Cardiac muscle cell (in vitro differentiated cells and primary cell): ENCODE measurements at places on chromosomes 7 and 10. TPM values are rescaled to one million over a fixed set of nuclear protein-coding genes. Genes with fewer than 3 reads are reported as not detected.

The PNLIP gene
- not detected in 2 replicates for total RNA-seq

The TSPAN12 gene
- total RNA-seq, result 3.7 and 6.7 TPM in 2 replicates

The FGFBP3 gene
- total RNA-seq, result 7.2 and 14.2 TPM in 2 replicates

The BNIP3 gene
- 1,301 and 1,791 TPM in 2 replicates for total RNA-seq

The KCP gene
- 0.49 and 1.2 TPM in 2 replicates for total RNA-seq

The UTF1 gene
- total RNA-seq, result not detected in 2 replicates

The SUFU gene
- total RNA-seq, result 11.3 and 14.2 TPM in 2 replicates

The TMEM168 gene
- 16.1 and 24.7 TPM in 2 replicates for total RNA-seq

The ITIH5 gene
- 0.11 and 0.60 TPM in 2 replicates for total RNA-seq

DNA sequence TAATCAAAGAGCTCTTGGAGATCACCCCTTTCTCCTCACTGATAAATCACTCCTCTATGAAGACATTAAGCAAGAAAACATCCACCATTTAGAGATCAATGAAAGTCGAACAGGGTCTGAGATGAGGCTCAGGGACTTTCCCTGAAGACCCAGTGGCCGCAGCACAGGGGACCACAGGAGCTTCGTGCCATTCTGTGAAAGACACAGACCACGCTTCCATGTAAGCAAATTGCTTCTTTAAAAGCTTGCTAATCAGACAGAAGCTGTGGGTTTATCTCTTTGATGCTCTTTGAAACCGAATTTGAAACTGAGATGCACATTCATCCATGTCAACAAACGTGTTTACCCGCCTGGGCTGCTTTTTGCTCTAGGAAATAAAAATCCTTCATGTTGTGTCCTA lies 231.9 kb upstream of the PPP2R2D start:
- no peak for DNase-seq
- H3K27ac ChIP-seq, result no peak overlapping the region
- no peak overlapping the region for H3K4me3 ChIP-seq
- no peaks in the 10 kb centered on the region for H3K4me1 ChIP-seq

GRCh38 chr10:48913674-48914073 lies 26.0 kb downstream of the LRRC18 start:
- H3K27ac ChIP-seq, result no peak overlapping the region
- peaks cover 4% of the 10 kb centered on the region for H3K4me1 ChIP-seq

DNA sequence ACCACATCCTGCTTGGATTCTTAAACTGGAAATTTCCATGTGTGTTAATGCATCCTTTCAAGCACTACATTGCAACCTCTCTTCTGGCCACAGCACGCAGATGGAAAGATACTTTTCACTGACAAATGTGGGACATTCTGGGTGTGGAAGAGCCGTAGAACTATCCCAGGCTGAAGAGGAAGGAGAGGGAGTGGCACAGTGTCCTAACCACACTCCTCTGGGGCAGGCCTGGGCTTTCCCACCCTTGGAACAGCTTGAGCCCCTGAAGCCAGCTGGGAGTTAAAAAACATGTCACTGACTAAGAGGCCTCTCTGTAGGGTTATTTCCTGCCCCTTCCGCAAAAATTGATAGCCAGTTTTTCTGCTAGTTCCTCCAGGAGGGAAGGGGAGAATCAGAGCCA lies 34.0 kb upstream of the DNMBP start:
- H3K36me3 ChIP-seq, result no peaks in the 10 kb centered on the region
- H3K4me1 ChIP-seq, result no peaks in the 10 kb centered on the region
- H3K4me3 ChIP-seq, result no peak overlapping the region
- no peaks in the 10 kb centered on the region for H3K27me3 ChIP-seq
- DNase-seq, result no peak

DNA sequence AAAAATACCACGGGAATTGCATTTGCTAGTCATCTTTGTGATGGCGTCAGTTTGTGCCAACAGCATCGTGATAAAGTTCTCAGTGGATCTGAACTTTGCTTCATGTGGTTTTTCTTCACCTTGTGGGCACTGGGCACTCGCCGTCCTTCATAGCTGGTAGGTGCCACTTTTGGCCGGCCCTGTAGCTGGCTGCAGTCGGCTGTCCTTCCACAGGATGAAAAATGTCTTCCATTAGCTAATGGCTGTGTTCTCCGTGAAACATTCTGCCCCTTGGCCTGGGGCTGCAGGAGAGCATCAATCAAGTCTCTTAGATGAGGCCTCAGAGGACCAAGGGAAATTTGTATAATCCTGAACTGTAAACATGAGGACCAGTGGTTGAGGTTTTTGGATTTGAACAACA lies 145.3 kb downstream of the DYNC1I1 start:
- H3K4me1 ChIP-seq, result no peaks in the 10 kb centered on the region
- no peaks in the 10 kb centered on the region for H3K36me3 ChIP-seq
- no peaks in the 10 kb centered on the region for H3K27me3 ChIP-seq
- DNase-seq, result no peak
- H3K27ac ChIP-seq, result no peak overlapping the region
- no peak overlapping the region for H3K4me3 ChIP-seq

DNA sequence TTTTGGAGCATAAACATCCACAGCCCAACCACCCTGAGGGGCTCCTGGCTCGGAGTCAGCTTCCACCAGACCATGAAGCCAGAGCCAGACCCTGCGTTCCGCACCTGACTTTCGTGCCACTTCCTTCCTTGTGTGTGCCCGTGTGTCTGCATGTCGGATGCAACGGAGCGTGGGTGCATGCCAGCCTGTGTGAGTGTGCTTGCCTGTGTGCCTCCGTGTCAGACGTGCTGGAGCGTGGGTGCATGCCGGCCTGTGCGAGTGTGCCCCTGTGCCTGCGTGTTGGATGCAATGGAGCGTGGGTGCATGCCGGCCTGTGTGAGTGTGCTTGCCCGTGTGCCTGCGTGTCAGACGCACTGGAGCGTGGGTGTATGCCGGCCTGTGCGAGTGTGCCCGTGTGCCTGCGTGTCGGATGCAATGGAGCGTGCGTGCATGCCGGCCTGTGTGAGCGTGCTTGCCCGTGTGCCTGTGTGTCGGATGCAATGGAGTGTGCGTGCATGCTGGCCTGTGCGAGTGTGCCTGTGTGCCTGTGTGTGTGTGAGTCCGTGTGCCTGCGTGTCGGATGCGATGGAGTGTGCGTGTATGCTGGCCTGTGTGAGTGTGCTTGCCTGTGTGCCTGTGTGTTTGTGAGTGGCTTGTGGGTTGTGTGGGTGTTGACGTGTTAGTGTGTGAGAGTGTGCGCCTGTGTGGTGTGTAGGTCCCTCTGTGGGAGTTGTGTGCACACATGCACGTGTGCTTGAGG lies 28.1 kb upstream of the KNDC1 start:
- no peaks in the 10 kb centered on the region for H3K27me3 ChIP-seq
- H3K4me3 ChIP-seq, result no peak overlapping the region
- no peak for DNase-seq
- no peak overlapping the region for H3K27ac ChIP-seq

GRCh38 chr10:78205457-78206016 lies 171.9 kb downstream of the RPS24 start:
- H3K36me3 ChIP-seq, result no peaks in the 10 kb centered on the region
- H3K27me3 ChIP-seq, result no peaks in the 10 kb centered on the region
- H3K4me3 ChIP-seq, result no peak overlapping the region
- no peaks in the 10 kb centered on the region for H3K4me1 ChIP-seq
- DNase-seq, result no peak

DNA sequence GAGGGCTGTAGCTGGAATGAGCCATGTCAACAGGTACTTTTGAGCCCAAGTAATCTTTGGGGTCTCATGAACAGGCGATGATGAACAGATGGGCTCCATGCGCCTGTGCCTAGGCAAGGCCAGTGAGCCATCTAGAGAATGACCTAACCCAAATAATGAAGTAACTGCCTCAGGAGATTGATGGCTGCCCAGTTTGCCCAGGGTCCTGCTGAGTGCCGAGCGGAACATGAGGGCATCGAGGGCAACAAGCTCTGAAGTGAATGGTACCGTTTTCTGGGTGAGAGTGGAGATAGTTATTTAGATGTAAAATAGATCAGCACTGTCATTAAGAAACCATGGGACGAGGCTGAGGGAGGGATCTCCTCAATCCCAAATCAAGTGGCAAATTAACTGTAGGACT lies 77.9 kb downstream of the EZH2 start:
- peak overlapping the region; percentile 58 for H3K27ac ChIP-seq
- no peak for DNase-seq
- no peaks in the 10 kb centered on the region for H3K27me3 ChIP-seq
- no peaks in the 10 kb centered on the region for H3K4me1 ChIP-seq
- H3K36me3 ChIP-seq, result peaks cover 21% of the 10 kb centered on the region

GRCh38 chr10:61825628-61826027 lies 75.9 kb upstream of the ARID5B start:
- no peak for DNase-seq
- H3K4me3 ChIP-seq, result no peak overlapping the region
- no peak overlapping the region for H3K27ac ChIP-seq
- H3K36me3 ChIP-seq, result no peaks in the 10 kb centered on the region
- no peaks in the 10 kb centered on the region for H3K27me3 ChIP-seq

- no peak overlapping the region for H3K4me3 ChIP-seq
- H3K36me3 ChIP-seq, result no peaks in the 10 kb centered on the region
- H3K27ac ChIP-seq, result no peak overlapping the region
Observed at GRCh38 chr10:69315100-69315542, 36.8 kb downstream of the HK1 start.

DNA sequence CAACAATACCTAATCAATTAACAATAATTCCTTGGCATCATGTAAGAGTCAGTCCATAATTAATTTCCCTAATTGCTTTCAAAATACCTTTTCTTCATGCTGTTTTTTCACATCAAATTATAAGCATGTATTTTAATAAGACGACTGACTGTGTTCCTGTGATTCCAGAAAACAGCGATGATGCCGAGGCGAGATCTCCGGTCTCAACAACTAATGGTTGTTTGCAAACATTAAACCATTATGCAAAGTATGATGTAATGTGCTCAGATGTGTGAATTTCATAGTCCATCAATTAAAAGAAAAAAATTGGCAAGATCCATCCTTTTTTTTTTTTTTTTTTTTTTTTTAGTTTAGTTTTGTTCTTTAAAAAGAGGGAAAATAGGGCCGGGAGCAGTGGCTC lies 44.5 kb upstream of the PIP4K2A start:
- no peak overlapping the region for H3K4me3 ChIP-seq
- no peaks in the 10 kb centered on the region for H3K36me3 ChIP-seq
- no peaks in the 10 kb centered on the region for H3K4me1 ChIP-seq
- no peaks in the 10 kb centered on the region for H3K27me3 ChIP-seq
- H3K27ac ChIP-seq, result no peak overlapping the region

DNA sequence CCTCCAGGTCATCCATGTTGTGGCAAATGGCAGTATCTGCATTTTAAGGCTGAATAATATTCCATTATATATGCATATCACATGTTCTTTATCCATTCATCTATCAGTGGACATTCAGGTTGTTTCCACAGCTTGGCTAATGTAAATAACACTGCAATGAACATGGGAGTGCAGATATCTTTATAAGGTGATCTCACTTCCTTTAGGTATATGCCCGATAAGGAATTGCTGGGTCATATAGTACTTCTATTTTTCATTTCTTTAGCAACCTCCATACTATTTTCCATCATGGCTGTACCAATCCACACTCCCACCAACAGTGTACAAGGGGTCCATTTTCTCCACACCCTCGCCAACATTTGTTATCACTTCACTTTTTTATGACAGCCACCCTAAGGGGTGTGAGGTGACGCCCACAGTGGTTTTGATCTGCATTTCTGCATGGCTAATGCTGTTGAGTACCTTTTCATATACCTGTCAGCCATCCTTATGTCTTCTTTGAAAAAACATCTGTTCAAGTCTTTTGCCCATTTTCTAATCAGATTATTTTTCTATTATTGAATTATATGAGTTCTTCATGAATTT lies 18.9 kb downstream of the ABI1 start:
- H3K4me3 ChIP-seq, result no peak overlapping the region
- peaks cover 25% of the 10 kb centered on the region for H3K4me1 ChIP-seq
- no peaks in the 10 kb centered on the region for H3K27me3 ChIP-seq

GRCh38 chr7:81470724-81471379 lies 299.0 kb downstream of the HGF start:
- peaks cover 18% of the 10 kb centered on the region for H3K4me1 ChIP-seq
- no peak overlapping the region for H3K4me3 ChIP-seq
- DNase-seq, result peak; percentile 87
- H3K27ac ChIP-seq, result peak overlapping the region; percentile 74

- H3K4me1 ChIP-seq, result peaks cover 8% of the 10 kb centered on the region
- no peaks in the 10 kb centered on the region for H3K27me3 ChIP-seq
- DNase-seq, result no peak
- H3K36me3 ChIP-seq, result no peaks in the 10 kb centered on the region
- H3K4me3 ChIP-seq, result no peak overlapping the region
Observed at GRCh38 chr7:131525820-131526219, 30.6 kb downstream of the PODXL start.

DNA sequence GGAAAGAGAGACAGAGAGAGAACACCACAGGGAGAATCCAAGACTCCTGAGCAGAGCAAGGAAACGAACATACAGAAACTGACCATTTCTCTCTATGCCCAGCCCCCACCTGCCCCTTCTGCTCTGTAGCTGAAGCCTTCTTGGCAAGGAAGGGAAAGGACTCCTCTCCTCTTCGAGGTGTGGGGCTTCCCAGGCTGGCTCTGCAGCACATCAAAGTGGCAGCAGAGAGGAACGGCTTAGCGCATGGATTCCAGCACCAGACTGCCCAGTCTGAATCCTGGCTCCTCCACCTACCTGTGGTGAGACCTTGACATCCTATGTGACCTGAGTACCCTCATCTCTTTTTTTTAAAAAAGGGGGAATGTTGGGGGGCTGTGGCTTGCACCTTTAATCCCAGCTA lies 69.4 kb downstream of the SH3PXD2A start:
- H3K4me3 ChIP-seq, result no peak overlapping the region
- H3K4me1 ChIP-seq, result peaks cover 54% of the 10 kb centered on the region
- H3K27ac ChIP-seq, result no peak overlapping the region
- H3K27me3 ChIP-seq, result no peaks in the 10 kb centered on the region
- no peak for DNase-seq

GRCh38 chr7:132547821-132548220 lies 28.4 kb downstream of the PLXNA4 start:
- no peak overlapping the region for H3K27ac ChIP-seq
- H3K4me1 ChIP-seq, result no peaks in the 10 kb centered on the region
- H3K4me3 ChIP-seq, result no peak overlapping the region
- H3K36me3 ChIP-seq, result no peaks in the 10 kb centered on the region
- DNase-seq, result no peak

- no peaks in the 10 kb centered on the region for H3K36me3 ChIP-seq
- H3K4me1 ChIP-seq, result no peaks in the 10 kb centered on the region
- no peak for DNase-seq
Observed at GRCh38 chr10:66505003-66505657, 420.7 kb upstream of the LRRTM3 start.

DNA sequence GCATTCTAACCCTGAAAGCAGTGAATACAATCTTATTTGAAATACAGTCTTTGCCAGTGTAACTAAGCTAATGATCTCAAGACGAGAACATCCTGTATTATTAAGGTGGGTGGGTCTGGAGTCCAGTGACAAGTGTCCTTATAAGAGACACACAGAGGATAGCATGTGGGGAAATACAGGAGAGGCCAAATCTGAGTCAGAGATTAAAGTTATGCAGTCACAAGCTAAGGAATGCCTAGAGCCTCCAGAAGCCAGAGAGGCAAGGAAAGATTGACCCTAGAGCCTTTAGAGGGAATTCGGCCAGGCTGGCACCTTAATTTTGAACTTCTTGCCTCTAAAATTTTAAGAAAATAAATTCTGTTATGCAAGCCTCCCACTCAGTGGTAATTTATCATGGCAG lies 87.5 kb upstream of the HGF start:
- no peaks in the 10 kb centered on the region for H3K36me3 ChIP-seq
- H3K4me1 ChIP-seq, result no peaks in the 10 kb centered on the region
